ENCODE measurements at places on chromosomes 16 and 17.

DNA sequence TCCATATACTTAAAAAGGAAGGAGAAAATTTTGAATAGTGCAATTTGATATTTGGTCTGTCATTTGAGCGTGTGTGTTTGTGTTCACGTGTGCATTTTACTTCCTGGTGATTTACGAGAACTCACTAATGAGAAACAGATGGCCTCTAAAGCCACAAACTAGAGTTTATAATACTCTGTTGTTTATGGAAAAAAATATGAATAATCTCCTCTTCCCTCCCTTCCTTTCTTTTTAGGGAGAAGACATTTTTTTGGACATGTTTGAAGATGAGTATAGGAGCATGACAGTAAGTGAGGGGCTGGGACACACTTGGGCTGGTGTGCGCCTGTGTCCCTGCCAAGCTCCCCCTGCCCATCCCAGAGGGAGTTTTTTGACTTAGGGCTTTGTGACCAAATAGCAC lies 102.7 kb downstream of the CLEC16A start:
- DNase-seq: no peak

GRCh38 chr17:20236578-20237227 lies 227.5 kb downstream of the SPECC1 start:
- no peak for DNase-seq

- DNase-seq: no peak
Measured at GRCh38 chr16:84462296-84463210, 41.9 kb downstream of the MEAK7 start.

DNA sequence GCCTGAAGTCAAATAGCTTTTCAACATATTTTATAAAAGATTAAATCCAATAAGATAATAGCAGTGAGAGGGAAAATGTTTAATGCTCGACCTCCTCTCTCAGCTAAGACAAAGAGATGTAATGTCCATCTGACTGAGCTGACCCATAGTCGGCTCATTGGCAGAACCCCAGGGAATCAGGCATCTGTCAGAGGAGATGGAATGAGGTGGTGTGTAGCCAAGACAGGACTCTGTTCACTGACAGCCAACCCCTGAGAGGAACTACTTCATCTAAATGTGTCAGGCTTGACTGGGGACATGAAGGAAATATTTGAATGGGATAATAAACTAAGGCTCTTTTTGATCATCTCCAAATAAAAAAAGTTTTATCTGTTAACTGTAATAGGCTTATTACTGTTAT lies 188.0 kb downstream of the CDH11 start:
- no peak for DNase-seq

DNA sequence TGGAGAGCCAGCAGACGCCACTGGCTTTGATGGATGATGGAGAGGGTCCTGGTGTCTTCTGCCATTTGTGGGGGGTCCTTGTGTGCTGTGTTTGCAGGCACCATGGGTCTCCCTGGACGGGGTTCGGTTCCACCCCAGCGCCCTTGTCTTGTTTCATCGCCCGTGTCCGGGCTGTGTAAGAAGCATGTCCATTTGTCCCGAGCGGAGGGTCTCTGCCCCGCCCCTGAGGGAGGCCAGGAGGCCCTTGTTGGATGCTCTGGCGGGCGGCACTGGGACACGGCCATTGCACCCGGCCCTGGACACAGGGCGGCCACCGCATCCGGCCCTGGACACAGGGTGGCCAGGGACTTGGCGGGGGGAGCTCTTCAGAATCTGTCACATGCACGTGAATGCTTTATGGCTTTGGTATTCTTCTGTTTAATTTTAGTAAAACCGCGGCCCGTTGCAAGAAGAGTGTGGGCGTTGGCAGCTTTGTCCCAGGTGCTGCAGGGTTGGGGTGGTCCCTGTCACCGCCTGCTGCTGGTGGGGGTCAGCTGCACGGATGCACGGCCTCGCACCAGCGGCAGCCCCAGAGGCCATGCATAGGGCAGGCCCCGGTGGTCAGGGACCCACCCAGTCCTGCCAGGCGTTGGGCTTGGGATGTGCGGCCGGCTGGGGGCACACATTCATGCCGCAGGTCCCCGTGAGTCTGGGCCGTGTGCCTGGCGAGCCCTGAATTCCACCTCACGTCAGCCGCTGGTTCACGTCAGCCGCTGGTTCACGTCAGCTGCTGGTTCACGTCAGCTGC lies 21.0 kb upstream of the ZNF750 start:
- no peak for DNase-seq

GRCh38 chr17:33197342-33197741 lies 95.8 kb downstream of the ASIC2 start:
- DNase-seq: no peak

DNA sequence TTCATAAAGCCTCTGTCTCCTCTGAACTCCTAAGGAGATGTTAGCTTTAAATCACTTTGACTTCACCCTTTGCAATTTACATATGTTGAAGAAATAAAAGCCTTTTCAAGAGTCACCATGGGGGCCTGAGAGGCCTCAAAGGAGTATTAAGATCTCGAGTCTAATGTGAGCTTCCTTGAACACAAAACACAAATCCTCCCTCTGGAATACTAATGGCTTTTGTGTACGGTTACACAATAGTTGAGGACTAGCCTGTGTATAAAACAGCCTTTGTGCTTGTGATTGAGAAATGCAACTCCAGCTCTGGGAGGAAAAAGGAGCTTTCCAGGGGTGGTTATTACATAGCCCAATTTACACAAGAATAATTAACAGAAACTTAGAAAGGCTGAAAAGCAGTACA lies 1140.2 kb downstream of the CDH11 start:
- DNase-seq: no peak

DNA sequence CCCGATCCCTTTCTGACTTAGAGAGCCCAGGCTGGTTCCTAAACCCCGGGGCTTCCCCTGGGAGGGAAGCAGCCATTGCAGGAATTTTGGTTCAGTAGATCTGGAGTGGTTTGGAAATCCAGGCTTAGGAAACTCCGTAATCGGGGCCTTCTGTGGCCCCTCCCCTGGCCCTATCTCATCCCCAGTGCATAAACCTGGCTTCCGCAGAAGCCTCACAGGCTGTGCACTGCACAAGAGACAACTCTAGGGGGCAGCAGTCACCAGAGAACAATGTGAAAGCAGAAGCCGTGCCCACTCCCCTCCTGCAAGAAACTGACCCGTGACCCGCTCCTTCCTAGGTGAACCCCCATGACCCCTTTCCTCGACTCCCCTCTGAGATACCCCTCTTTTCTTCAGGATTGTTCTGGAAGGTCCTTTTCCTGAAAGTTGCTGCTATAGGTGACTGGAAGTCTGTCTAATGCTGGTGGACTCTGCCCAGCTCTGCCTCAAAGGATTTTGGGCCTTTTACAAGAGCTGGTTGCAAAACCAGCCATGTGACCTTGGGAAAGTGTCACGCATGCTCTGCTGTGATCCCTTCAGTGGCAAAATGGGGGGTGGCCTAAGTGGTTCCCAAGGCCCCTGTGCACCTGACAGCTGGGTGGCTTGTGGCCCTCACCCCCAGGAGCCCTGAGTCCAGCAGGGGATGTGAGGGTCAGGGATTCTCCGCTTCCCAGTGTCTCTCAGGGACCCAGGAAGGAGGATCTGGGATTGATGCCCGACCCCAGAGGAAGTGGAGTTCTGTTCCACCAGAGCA lies 14.4 kb downstream of the GUCY2D start:
- no peak for DNase-seq

DNA sequence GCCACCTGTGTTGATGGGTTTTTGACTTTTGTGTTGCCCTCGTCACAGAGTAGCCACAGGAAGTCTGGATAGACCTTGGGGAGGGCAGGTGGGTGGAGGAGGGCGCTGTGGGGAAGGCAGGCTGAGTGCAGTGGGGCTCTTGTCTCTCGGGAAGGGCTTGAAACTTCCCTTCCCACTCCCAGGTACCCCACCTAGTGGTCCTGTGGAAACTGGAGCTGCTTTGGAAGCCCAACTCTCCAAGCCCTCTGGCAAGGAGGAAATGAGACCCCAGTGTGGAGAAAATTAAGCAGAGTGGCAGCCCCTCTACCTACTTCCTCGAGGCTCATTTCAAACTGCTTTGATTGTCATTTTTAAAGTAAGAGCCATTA lies 9.2 kb downstream of the CA5A start:
- no peak for DNase-seq

GRCh38 chr17:64128787-64129514 lies 993 bp downstream of the ERN1 start:
- no peak for DNase-seq

GRCh38 chr17:61338000-61338798 lies 61.4 kb upstream of the TBX2 start:
- DNase-seq: no peak

- peak; percentile 51 for DNase-seq
Measured at GRCh38 chr16:30096105-30096861, at the start of gene YPEL3. Gene YPEL3 (minus strand): TSS chr16:30096213. CDS start chr16:30095482, 731 bp downstream.

DNA sequence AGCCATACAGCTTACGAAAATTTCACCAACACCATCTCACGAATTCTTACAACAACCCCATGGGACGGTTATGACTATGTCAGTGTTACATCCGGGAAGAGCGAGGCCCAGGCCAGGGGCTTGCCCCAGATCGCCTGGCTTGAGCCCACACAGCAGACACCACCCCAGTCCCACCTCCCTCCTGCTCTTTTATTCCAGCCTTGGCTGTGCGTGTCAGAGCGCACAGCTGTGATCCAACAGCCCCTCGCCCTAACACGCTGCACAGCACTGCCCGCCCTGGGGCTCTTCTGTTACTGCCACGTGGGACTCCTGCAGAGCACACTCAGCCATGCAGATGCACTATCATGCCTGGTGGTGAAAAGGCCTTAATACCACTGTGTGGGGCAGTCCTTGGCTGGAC lies 127.9 kb downstream of the ENGASE start:
- DNase-seq: no peak

DNA sequence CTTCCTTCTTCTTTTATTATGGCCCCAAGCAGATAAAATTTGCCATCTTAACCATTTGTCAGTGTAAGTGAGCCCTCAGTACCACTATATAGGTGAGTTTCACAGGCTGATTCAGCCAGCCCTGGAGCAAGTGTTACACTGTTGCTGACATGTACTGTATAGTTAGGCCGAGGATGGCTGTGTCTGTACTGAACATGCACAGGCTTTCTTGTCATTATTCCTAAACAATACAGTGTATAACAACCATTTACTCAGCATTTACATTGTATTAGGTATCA lies 53.7 kb downstream of the AMFR start:
- DNase-seq: no peak

DNA sequence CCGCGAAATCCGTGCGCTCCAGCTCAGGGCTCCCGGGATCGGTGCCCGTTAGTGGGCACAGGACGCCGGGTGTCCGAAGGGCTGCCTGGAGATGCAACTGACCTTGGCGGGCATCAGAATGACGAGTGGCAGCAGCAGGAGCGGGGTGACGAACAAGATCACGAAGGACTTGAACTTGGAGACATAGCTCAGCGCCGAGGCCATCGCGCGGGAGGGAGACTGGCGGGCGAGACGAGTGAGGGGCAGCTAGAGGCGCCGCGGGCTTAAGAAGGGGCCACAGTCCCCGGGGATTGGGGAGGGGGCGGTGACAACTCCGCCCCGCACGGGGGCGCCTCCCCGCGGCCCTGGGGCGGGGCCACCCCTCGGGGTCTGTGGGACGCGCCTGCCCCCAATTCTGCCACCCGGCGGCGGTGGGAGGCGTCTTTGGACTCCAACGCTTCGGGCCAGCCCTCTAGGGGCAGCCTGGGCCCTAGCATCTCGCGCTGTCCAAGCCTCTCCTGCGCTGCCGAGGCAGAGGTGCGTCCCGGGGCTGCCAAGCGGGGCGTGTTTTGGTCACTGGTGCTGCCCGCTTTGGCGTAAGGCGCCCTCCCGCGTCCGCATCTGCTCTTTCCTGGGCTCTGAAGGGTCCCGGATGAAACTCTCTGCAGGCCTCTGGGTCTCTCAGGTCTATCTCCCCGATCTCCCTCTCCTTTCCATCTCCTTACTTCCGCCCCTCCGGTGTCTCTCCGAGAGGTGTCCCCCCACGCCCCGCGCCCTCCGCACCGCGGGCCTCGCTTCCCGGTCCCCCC lies at the start of gene SLC13A5:
Gene SLC13A5, minus strand, starts transcription at position 240 of the 788 bp plus-strand sequence. Its CDS starts 36 bp downstream, at position 204.
- DNase-seq: no peak

- DNase-seq: no peak
Measured at GRCh38 chr17:62998665-62999393, 32.8 kb downstream of the TANC2 start.

DNA sequence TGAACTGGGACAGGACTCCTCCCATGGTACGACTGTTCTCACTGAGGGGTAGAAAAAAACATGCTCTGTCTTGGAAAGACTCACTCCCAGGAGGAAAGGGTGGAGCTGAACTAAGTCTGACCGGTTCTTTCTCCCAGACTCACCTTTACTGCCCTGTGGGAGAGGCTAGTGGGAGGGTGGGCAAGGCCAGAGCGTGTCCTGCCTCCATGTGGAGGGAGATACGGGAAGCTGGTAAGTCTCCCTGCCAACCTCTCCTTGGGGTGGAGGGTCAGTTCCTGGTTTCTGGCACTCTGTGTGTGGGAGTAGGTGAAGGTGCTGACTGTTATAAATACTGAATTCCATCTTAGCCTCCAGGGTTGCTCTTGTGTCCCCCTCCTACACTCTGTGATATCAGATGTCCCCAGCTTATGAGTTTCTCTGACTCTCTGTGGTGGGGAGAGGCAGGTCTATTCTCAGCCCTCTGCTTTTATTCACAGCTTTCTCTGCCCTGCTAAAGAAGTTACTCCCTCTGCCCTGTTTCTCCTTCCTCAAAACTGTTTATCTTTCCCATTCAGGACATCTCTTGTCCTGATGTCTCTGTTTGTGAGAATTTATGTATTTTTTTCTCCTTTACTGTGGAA lies 26.9 kb upstream of the FAM20A start:
- no peak for DNase-seq

DNA sequence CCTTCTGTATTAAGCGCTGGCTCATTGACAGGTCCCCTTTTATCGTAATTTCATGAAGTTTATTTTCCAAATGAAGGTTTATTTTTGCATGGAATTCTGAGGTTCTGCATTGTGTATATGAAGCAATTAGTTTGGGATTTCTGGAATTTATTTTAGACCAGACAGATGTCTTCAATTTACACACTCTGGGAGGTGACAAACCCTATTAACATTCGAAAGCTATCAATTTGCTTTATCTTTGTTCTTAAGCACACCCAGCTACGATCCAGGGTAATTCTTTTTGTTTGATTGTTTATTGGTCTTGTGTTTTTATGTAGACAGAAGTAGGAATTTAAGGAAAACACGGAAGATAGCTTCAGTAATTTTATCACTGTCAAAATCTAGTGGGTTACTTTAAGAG lies 264.6 kb downstream of the HS3ST3A1 start:
- DNase-seq: no peak

DNA sequence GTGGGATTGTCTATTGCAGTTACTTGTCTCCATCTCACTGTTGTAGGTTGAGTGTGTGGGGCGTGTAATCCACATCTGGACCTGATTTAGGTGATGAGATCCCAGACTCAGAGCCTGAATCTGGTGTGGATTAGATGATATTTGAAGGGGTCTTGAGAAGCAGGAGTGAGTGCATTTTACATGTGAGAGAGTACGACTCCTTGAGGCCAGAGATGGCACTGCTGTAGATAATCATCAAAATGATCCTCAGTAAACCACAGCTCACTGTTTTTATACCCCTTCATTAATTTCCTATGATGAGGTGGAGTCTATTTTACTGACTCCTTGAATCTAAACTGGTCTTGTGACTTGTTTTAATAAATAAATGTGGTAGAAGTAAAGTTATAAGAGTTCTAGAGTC lies 732.5 kb downstream of the KCNJ2 start:
- no peak for DNase-seq

All from NCI-H2107 (cell line).